Stimulated activated CD8-positive, alpha-beta memory T cell treated with anti-CD3 and anti-CD28 coated beads, Interleukin-7, amount 100 ng/mL, for 48 hours (primary cell): ENCODE measurements at places on chromosomes 1 and 21.

DNA sequence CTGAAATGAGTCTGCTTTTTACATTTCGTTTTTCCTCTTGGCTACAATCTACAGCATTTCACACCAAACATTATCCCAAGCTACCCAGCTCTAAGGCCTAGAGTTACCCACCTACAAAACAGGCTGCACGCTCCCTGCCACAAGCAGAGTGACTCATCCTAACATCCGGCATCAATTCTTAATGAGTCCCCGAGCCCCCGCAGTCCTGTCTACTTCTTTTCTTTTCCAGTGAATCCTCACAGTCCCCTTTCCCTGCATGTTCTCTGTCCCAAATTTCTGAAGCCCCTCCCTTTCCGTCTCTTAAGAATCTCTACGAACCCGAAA lies 650 bp downstream of the PCNX2 start:
- peak; percentile 25 for DNase-seq

DNA sequence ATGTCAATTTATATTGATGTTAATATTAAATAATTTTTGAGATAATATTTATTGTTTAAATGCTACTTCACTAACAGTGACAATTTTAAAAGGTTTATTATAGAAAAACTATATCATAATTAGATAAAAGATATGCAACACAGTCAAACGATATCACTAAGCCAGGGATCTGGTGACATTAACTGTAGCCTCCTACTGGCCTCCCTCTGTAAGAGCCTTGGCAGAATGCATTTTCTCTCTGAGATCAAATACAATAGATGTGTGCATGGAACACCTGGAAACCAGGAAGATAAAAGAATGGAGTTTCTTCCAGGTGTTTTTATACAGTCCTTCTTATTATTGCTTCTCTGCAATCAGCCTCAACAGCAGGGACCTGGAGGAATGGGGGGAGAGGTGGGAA lies 1762.1 kb downstream of the BRINP3 start:
- no peak for DNase-seq

DNA sequence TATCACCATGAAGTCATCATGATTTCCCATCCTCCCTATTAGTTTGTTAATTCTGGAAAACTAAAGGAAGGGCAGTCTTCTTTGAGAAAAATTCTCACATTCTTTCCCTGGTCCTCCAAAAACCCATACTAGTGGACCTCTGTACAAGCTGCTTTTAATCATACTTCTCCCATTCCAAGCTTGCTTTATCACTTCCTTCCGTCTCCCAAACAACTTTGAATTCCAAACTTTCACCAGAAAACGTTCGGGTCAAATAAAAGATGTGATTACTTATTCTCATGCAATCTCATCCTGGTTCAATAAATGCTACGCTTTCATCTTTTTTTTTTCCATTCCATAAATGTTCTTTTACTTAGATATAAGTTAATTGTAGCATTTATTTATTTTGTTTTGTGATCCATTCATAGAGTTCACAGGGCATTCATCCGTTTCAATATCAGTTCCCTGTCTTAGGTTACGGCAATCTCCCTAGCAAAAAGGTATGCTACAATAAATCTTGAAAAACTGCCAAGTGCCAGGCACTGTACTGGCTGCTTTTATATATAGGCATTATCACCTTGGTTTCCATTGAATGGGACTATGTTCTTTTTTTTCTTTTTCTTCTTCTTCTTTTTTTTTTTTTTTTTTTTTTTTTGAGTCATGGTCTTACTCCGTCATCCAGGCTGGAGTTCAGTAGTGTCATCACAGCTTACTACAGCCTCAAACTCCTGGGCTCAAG lies 100.2 kb upstream of the GREM2 start:
- DNase-seq = no peak

DNA sequence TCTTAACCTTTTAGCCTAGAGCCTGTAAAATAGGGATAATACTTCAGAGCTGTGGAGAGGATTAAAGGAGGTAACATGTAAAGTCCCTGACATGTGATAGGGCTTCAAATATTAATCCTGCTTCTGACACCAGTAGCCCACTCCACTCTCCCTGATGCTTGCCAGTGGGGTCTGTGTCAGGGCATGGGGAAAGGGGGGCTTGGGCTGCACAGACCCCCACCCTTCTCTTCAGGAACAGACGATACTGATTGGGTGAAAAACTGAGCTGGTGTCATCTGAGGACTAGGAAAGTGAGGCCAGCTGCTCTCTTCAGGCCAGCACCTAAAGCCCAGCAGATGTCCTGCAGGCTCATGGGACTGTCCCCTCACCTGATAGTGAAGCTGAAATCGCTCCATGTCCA lies 27.0 kb upstream of the MEF2D start:
- no peak for DNase-seq

DNA sequence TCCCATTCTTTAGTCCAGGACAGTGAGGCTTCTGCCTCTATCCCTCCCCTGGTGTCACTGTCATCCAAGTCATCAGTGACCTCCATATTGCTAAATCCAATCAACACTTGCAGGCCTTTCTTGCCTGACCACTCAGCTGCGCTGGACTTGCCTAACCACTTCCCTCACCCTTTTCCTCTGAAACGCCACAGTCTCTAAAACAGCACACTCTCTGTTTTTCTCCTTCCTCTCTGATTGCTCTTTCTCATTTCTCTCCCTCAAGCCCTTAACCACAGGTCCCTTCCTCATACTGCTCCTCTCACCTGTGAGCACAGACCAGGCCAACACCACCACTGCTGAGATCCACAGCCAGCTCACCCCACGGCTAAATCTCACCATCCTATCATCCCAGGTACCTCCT lies 17.5 kb downstream of the TAL1 start:
- no peak for DNase-seq

GRCh38 chr1:7539769-7540175 lies 231.3 kb upstream of the VAMP3 start:
- no peak for DNase-seq

DNA sequence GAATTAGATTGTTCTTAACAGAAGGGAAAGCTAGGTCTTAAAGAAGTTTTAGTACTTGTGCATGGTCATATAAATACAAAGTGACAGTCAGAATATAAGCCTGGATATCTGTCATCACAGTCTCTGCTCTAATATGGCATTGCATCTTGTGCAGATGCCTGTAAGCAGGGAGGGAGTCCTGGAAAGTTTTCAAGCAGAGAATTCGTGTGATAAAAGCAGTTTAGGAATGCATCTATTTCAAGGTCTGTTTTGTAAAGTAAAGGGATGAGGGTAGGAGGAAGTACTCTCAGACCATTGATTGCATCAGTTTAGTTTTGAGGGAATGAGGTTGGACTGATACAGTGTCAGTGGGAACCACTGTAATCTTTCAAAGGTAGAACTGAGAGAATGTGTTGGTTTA lies 30.6 kb downstream of the IARS2 start:
- no peak for DNase-seq

GRCh38 chr1:66413136-66413837 lies 120.7 kb upstream of the SGIP1 start:
- DNase-seq = no peak

DNA sequence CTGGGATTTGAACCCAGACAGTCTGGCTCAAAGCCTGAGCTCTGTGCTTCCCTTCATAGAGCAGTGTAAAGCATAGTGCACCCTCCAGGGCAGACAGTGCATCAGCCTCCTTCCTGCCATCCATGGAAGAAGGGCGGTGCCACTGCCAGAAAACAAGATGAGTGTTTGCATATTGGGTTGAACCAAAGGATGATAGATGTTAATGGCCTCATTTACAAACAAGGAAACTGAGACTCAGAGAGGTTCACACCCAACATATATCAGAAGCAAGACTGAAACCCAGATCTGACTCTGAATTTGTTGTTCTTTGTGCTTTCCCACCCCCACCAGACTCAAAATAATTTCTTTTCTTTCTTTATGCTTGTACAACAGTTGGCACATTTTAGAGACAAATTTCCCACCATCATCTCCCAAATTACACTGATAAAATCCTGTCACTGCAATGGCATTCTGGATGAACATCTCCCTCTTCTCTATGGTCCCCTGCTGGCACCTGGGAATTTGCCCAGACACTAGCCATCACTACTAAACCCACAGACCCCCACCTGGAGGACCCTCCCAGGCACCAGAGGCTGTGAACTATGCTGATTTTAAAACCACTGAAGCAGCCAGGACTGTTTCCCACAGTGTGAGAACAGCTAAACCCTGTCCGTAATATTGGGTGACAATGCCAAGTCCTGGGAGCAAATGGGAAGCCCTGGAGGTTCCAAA lies 45.4 kb upstream of the MPZL1 start:
- DNase-seq = no peak

GRCh38 chr1:214314178-214314843 lies 33.4 kb downstream of the SMYD2 start:
- no peak for DNase-seq

DNA sequence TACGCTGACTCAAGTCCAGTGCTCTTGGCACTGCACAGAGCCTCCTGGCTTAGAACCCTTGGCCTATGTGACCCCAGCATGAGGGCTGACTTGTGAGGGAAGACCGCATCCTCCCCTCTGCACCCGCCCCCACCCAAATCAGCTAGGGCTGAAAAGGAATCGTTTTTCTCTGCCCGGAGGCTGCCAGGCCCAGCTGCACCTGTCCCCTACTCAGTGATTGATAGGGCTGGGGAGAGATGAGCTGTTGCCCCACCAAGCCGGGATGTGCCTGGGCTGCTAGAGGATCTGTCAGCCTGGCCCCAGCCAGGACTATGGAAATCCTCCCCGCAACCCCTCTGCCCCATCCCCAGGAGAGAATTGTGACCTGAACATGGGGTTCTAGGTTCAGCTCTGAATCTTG lies 20.6 kb downstream of the MYOG start:
- no peak for DNase-seq

DNA sequence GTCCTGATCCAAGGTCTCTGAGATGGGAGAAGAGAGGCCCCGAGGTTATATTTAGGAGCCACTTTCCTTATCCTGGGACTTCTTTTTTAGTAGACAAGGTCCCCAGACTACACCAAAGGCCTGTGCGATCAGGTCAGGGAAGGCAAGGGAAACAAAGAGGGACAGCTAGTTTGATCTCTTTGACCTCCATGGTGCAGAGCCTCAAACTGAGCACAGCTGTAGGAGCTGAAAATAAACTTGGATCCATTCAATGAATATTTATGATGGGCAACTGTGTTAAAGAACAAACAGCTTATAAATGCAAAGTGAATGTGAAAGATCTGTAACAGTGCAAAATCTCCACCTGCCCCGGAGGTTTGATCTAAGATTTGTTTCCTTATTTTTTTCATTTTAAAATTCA lies 256.6 kb downstream of the DYRK1A start:
- no peak for DNase-seq

DNA sequence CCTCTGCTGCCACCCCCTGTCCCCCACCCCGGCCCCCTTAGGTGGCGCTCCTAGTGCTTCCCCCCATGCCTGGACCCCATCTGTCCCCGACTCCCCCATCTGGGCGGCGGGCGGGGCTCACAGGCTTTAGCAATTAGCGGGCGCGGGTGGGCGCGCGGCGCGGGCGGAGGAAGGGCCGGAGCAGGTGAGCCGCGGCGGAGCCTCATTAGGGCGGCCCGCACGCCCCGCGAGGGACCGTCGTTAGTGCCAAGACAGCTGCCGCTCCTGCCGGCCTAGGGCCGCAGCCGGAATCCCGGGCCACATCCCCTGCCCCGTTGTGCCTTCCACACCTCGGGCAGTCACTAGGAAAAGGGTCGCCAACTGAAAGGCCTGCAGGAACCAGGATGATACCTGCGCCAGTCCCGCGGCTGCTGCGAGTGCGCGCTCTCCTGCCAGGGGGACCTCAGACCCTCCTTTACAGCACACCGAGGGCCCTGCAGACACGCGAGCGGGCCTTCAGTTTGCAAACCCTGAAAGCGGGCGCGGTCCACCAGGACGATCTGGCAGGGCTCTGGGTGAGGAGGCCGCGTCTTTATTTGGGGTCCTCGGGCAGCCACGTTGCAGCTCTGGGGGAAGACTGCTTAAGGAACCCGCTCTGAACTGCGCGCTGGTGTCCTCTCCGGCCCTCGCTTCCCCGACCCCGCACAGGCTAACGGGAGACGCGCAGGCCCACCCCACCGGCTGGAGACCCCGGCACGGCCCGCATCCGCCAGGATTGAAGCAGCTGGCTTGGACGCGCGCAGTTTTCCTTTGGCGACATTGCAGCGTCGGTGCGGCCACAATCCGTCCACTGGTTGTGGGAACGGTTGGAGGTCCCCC lies 7.6 kb downstream of the OLIG2 start:
- DNase-seq = no peak

GRCh38 chr1:20574686-20575540 lies 14.0 kb upstream of the CDA start:
- peak; percentile 64 for DNase-seq

GRCh38 chr1:199081739-199082138 lies 442.9 kb downstream of the PTPRC start:
- DNase-seq = no peak

- no peak for DNase-seq
Observed at GRCh38 chr1:17314491-17314971, 6.5 kb downstream of the PADI4 start.

GRCh38 chr1:201841265-201841912 lies 12.4 kb downstream of the IPO9 start:
- no peak for DNase-seq

- DNase-seq = no peak
Observed at GRCh38 chr1:31460027-31460426, 47.0 kb downstream of the SERINC2 start.

DNA sequence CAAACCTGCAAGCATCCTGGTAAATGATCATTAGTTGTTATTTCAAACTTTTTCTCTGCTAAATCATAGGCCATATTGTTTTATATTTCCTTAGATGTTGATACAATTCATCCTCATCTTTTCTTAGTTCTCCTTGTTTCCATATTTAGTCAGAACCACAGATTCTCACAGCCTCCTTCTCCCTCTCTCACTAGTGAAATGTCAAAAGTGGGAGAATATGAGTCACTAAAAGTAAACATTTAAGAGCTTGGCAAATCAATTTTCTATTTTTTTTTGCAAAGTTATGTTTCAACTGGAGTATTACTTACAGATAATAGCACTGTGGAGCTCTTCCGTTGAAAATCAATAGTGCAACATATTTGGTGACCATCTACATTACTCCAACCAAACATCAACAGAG lies 308.8 kb downstream of the COL11A1 start:
- DNase-seq = no peak

DNA sequence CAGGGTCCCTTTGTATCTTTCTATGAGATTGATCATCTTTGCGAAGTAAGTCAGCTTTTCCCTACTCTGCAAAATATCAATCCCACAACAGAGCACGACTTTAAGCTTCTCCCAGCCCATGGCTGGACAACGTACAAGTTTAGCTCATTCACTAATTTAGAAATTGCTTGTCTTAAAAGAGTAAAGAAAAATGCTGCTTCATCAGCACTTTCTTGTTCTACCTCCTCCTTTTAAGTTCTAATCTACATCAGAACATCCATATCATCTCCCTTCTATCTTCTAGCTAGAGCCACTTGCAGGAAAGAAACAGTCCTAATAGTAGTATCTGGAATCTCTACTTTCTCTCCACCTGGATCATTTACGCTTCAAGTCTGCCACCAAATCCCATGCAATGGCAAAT lies 441.2 kb upstream of the ESRRG start:
- DNase-seq = no peak

- DNase-seq = no peak
Observed at GRCh38 chr1:52645261-52645660, 12.3 kb downstream of the SHISAL2A start.

DNA sequence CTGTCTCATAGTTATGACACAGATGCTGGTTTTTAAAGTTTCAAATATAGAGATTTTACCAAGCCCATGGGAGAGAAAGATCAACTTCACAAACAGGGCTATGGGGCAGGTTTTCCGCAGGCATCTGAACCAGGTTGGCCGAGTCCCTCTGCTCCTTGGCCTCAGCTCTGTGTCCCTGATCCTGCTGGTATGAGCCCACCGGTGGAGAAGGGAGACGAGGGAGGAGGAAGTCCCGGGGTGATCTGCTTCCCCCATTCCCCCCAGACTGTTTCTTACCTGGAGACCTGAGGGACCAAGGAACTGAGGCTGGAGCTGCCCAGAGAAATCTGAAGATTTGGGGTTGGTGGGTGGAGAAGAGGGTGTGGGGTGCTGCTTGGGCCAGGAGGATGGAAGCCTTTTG lies 28.9 kb upstream of the BTG2 start:
- DNase-seq = no peak
